Natural killer cell treated with Interleukin-12 subunit alpha and Interleukin-12 subunit beta and Interleukin-15 and Interleukin-18, amount 100 ng/mL, for 72 hours (primary cell): ENCODE measurements at places on chromosomes 1 and 21.

DNA sequence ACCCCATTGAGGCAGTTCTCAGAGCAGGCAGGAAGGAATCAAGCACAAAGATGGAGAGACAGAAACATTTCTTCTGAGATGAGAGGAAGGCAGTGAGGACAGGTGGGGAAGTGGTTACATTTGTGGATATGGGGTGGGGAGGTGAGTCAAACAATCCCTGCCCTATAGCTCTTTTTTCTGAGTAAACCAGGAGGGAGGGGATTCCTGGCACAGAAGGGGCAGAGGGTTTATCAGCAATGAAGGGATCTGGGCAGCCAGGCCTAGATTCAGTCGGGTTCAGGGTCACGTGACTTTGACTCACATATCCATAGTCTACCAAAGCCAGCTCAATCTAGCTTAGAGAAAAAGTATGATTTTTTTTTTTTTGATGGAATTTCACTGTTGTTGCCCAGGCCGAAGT lies 15.7 kb upstream of the PHC2 start:
- H3K4me3 ChIP-seq, result no peak overlapping the region
- no peak overlapping the region for H3K27ac ChIP-seq
- H3K27me3 ChIP-seq, result peaks cover 36% of the 10 kb centered on the region
- H3K36me3 ChIP-seq, result no peaks in the 10 kb centered on the region

DNA sequence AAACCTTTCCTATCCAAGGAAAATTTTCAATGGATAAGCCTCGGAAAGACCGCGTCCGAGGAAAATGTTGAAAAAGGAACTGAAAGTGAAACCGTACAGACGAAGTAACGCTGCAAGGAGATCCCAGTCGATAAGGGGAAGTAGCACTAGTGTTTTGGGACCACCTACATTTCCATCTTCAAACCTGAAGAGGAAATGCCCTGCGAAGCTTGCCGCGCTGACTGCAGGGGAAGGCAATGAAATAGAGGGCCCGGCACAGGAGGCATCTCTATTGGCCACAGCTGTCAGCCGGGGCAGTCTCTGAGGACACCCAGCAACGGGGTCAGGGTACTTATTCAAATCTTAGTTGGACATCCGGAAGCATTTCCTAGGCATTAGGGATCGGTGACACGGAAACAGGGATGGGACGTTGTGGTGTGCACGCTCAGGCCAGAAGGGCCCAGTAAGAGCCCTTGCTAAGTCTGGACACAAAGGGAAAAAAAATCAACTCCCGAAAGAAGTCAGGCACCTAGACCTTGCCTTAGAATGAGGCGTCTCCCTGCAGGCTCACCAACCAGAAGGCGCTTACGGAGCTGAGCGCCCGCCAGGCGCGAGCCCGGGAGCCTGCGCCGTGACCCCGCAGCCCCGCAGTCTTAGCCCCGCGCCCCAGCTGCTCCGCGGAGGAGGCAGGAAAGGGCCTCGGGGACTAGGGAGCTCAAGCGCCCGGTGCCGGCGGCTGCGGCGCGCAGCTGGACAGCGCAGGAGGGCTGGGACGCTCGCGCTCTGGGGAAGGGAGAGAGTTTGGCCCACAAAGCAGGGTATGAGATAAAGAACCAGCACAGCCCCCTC lies 655 bp downstream of the USF1 start:
- H3K36me3 ChIP-seq, result peaks cover 33% of the 10 kb centered on the region
- H3K27me3 ChIP-seq, result no peaks in the 10 kb centered on the region
- peak overlapping the region; percentile 97 for H3K27ac ChIP-seq
- H3K4me1 ChIP-seq, result peaks cover 49% of the 10 kb centered on the region
- peak; percentile 82 for DNase-seq
- peak overlapping the region; percentile 99 for H3K4me3 ChIP-seq

GRCh38 chr1:214280386-214281020 lies 456 bp upstream of the SMYD2 start:
- peaks cover 35% of the 10 kb centered on the region for H3K4me1 ChIP-seq
- H3K27me3 ChIP-seq, result no peaks in the 10 kb centered on the region
- peak overlapping the region; percentile 83 for H3K4me3 ChIP-seq
- H3K36me3 ChIP-seq, result no peaks in the 10 kb centered on the region

- H3K27ac ChIP-seq, result no peak overlapping the region
- no peak for DNase-seq
- peaks cover 5% of the 10 kb centered on the region for H3K27me3 ChIP-seq
- H3K4me3 ChIP-seq, result no peak overlapping the region
- H3K36me3 ChIP-seq, result no peaks in the 10 kb centered on the region
These were observed 25.4 kb downstream of the CHD5 start for GRCh38 chr1:6154525-6155319.
